ENCODE measurements at places on chromosomes 11 and 22.

GRCh38 chr22:30004694-30005093, 75.6 kb upstream of the HORMAD2 start:
- no peak for DNase-seq

DNA sequence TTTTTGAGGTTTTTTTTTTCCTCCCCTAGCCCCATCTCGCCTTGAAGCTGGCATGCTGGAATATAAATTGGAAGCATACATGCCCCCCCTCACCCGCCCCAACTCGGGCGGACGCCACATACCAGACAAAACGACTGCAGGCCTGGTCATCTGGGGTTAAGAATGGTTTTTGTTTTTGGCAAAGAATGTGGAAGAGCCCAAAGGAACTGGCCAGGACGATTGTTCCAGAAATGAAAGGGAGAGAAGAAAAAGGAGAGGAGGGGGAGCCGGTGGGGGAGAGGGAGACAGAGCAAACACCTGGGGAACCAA, 25.0 kb downstream of the MN1 start:
- DNase-seq: no peak

DNA sequence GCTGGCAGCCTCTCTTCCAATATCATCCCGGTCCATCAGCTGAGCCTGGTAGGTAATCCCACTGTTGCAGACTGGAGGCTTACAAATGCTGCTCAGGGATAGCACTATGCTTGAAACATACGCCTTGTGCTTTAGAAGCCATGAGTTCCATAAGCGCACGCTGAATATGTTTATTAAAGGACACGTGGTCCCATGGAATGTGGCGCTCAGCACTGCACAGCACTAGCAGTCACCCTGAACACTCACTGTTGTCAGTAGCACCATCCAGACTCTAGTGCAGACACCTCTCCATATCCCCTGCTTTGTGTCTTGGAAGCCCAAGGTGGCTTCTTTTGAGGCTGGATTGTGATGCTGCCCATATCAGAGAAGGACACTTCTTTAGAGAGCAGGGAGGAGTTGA, 120.9 kb downstream of the MAML2 start:
- no peak for DNase-seq

GRCh38 chr11:119344291-119345010, 2.1 kb downstream of the MFRP start:
- no peak for DNase-seq

- DNase-seq: no peak
These were observed 135.3 kb downstream of the CCDC34 start for GRCh38 chr11:27227736-27228135.
